Activated CD4-positive, alpha-beta T cell treated with anti-CD3 and anti-CD28 coated beads, Interleukin-2, amount 50 U/mL, for 24 hours (primary cell): ENCODE measurements at places on chromosomes 2 and 18.

DNA sequence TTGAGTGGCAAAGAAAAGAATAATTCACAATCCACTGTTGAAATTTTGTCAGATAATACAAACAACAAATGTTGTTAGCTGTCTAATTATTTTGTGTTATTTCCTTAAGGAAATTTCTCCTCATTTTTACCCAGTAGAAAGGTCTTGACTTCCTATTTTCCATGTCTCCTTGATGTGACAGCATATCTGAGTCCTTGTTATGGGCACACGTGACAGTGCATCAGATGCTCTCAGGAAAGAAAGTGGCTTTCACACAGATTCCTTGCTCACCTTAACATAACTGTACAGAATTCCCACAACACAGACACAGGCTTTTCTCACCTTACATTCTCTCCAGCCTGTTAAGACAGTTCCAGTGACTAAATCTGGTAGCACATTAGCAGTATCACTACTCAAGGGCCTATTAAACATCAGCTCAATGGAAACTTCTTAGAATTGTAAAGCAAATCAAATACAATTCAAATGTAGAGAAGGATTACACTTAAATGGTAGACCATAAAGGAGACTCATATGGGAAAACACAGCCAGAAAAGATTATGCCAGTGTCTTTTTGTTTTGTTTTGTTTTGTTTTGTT is 30.2 kb upstream of the GPR55 start:
- no peak for DNase-seq

GRCh38 chr2:230018153-230018552 is 50.6 kb downstream of the SLC16A14 start:
- no peak for DNase-seq

GRCh38 chr2:52467189-52467588 is 1300.4 kb upstream of the CHAC2 start:
- DNase-seq = no peak

- no peak for DNase-seq
Observed at GRCh38 chr18:23612434-23613090, 26.3 kb upstream of the NPC1 start.

DNA sequence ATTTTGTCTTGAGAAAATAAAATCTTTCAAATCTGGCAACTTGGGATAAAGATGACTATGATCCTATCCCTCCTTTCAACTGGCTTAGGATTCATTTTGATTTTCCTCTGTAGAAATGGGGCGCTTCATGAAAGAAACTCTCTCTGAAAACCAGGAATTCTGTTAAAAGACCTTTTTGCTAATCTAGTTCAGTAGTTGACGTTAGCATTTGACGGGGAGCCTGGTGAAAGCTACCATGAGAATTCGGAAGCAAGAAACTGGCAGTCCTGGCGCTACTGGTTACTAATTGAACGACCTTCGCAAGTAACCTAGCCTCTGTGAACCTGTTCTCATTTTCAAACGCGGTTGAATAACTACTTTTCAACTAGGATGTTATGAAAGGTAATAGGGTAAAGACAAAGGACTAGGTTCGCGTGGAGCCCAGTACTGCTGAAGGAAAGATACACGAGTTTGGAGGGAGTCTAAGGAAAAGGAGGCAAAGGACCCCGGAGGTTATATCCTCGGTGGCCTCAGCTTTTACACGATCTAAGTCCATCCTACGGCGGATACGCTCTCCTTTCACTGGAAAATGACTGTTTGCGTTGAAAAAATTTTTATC is 604 bp upstream of the STK11IP start:
- DNase-seq = peak; percentile 4

GRCh38 chr2:183163821-183164649 is 39.8 kb downstream of the NUP35 start:
- DNase-seq = no peak

DNA sequence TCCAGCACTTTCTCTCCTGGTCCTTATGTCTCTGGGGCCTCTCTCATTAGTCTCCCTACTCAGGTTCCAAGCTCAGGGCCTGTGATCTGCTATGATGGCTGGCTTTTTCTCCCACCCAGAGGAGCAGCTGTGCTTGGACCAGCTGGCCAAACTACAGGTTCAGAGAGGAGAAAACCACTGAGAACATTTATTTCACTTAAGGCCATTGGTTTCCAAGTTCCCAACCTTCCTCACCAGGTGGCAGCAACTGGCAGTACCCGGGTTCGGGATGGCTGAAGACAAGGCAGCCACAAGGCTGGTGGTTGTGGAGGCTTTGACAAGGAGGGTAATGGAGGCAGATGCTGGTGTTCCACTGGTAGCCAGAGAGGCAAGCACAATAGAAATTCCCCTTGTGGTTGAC is 29.9 kb upstream of the SELENOI start:
- DNase-seq = no peak

DNA sequence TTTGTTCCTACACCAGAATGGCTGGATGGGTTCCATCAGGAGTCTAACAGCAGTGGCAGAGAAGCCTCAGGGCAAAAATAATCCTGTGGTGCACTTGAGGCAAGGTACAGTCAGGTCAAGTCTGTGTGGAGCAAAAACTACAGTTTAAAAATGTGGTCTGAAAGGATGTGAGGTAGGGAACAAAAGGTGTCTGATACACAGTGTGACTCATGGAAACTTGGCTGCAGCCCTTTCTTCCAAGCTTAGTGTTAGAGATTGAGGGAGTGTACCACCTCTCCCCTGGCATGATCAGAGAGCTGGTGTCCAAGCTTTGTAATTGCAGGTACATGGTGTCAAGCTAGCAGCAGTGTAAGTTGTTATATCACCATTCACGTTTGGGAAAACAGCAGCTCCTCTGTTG is 8.9 kb downstream of the ANKAR start:
- DNase-seq = no peak

GRCh38 chr2:130390460-130391057 is 34.7 kb downstream of the PTPN18 start:
- DNase-seq = no peak

DNA sequence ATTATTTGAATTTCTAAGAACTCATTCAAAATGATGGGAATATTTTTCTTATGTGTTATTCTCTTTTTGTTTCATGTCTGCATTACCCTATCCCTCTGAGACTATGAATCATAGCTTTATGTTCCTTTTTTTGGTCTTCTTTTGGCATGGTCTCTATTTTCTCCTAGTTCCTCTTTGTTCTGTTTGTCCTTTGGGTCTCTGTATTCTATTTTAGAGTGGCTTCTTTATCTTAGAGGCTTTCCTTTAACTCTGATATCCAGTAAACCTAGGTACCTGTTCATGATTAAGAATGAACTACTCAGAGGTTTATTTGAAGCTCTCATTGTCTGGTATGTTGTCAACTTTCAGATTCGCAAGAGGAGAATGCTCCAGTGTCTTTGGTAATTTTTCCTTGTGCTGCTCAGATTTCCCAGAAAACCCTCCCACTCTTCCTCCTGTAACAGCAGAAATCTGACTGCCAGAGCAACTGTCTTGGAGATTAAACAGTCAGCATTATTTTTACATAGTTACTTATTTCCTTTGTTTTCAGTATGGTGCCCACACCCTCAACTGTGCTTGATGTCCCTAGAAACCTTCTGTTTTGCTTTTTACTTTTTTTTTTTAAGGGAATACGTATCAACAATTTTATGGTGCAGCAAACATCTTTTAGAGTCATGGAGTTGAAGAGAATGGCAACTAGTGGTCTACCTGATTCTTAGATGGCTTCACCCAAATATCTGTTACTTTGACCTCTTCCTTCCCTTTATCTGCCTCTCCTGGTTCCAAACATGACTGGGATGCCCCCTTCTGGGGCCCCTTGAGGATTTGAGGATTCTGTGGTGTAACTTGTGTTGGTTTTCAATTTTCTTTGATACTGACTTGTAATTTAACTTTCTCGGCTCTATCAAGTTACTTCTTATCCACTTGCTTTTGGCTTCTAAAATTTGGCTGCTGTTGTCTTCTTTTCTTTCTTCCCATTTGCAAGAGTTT is 92.0 kb downstream of the DPP10 start:
- DNase-seq = no peak

- no peak for DNase-seq
Observed at GRCh38 chr2:179487010-179487731, 222.5 kb upstream of the SESTD1 start.

GRCh38 chr2:176421297-176422050 is 152.2 kb downstream of the MTX2 start:
- no peak for DNase-seq

DNA sequence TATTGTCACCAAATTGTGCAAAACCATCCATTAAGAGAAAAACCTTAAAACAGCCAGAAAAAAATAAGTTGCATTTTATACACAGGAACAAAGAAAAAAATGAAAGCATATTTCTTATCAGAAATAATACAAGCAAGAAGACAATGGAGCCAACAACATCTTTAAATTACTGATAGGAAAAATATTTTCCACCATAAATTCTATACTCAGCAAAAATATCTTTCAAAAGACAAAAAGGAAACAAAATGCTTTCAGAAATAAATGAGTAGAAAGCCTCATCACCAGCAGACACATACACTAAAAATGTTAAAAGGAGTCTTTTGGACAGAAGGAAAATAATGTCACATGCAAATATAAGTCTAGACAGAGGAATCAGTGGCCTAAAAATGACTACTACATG is 106.4 kb upstream of the TRIB2 start:
- DNase-seq = no peak

DNA sequence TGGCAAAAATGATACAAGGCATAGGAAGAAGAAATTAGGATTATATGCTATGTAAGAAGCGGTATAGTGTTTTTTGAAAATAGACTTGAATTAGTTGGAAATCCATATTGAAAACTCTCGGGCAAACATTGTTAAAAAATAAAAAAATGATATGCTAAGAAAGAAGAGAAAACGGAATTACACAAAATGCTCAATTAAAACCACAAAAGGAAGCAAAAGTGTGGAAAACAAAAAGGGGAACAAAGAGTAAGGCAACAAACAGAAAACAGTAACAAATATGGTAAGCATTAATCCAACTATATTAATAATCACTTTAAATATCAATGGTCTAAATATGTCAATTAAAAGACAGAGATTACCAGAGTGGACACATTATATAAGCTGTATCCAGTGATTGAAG is 58.4 kb downstream of the TXNL1 start:
- DNase-seq = no peak

- DNase-seq = no peak
Observed at GRCh38 chr18:3245185-3245564, 2.4 kb upstream of the MYL12A start.

- DNase-seq = no peak
Observed at GRCh38 chr2:219086196-219086595, 25.5 kb upstream of the IHH start.

DNA sequence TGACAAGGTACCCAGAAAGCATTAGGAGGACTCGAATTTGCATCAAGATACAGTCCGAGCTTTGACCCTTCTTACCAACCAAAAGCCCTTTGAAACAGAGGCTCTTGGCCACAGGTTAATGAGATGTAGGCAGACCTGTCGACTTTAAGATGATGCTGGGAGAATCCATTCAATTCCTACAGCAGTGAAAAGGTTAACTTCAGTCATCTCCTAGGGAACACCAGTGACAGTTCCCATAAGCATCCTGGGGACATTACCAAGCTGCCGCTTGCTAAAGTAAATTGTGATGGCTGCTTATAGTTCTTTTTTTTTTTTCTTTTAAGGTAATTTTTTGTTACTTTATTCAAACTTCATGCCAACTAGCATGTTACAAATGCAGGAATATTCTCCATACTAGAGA is 379.3 kb downstream of the SOX11 start:
- no peak for DNase-seq

DNA sequence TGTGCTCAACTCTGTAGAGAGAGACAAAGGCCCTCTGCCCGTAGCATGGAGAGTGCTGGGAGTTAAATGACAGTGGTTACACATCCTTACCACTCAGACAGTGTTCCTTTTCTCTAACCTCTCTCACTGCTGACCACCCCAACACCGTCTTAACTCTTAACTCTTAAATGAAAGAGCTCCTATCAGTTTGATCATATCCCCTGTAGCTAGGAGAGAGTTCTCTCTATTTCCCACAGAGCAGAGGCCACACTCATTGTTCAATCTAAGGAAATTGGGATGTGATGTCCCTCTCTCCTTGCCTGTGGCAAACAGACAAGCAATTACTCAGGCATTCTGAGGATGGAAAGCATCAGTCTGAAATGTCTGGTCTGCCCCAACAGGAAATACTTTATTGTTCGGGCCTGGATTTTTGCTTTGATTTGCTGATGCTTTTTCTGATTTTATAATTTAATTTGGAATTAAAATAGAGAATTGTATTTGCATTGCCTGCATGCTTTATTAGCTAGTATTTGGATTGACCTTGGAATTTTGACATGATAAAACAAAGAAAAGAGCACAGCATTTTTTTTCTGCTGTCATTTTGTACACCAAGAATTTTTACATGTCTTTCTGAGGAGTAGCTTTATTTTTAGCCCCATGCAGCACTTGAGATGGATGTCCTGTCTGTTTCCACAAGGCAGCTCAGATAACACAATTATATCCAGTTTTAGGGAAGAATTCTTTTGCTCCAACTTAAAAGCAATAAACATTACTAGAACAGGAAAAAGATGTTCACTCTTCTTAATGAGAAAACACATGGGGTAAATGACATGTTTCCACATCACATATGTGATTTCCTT is 27.7 kb upstream of the IER3IP1 start:
- no peak for DNase-seq

DNA sequence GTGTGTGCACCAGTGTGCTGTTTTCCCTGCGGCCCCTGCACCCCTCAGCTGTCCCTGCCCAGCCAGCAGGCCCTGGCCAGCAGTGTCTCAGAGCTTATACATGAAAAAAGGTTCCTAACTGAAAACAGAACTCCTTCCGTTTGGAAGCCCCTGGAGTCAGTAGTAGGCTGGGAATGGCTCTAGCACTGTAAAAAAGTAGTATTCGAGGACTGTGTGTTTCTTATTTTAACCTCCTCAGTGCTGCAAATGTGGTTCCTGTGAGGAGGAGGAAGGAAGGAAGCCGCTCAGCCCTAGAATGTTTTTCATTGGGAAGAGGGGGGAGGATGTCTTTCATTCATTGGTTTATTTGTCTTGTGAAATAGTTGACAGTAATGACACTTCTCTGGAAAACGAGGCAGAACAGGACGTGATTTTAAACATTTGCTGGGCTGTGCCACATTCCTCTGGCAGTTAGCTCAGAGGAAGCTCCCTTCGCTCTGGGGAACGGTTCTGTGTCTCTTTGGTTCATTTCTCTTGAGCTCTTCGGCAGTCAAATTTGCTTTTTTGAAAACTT is 103.5 kb downstream of the SPTBN1 start:
- no peak for DNase-seq

GRCh38 chr2:170235860-170236679 is 58.1 kb downstream of the MYO3B start:
- no peak for DNase-seq

- no peak for DNase-seq
Observed at GRCh38 chr2:188865681-188866080, 108.5 kb upstream of the COL3A1 start.

- no peak for DNase-seq
Observed at GRCh38 chr2:181581534-181581933, 75.4 kb downstream of the CERKL start.

DNA sequence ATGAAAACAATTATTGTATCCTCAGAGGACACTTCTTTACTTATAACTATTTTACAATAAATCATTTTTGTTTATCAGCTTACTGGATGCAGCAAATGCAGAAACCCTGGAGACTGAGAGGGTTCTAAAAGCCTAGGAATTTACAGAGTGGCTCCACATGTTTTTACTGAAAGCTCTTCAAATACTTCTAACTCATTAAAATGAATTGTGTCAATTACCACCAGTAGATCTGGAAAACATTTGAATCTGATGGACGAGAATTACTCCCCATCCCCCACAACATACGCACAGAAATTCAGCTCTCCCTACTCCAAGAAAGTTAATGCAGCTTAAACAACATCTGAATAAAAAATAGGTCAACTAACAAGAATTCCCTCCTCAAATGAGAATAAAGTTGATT is 319.8 kb upstream of the FIGN start:
- no peak for DNase-seq
